ENCODE measurements at places on chromosomes 12 and 14. TPM values are rescaled to one million over a fixed set of nuclear protein-coding genes. Genes with fewer than 3 reads are reported as not detected.

The SCYL2 gene
- 37.5 TPM for total RNA-seq

The PRR4 gene
- 0.64 TPM for total RNA-seq

The EFS gene
- total RNA-seq: 7.7 TPM

The SDR9C7 gene
- not detected for total RNA-seq

The CCER1 gene
- not detected for total RNA-seq

The DHRS7 gene
- 162 TPM for total RNA-seq

The RAPGEF3 gene
- total RNA-seq: 8.2 TPM

The KLHDC2 gene
- total RNA-seq: 44.3 TPM

The DNAI7 gene
- total RNA-seq: not detected

The NEUROD4 gene
- not detected for total RNA-seq

The LRIG3 gene
- 97.8 TPM for total RNA-seq

The CD4 gene
- total RNA-seq: not detected

The SOS2 gene
- 21.7 TPM for total RNA-seq

The GSG1 gene
- not detected for total RNA-seq

The KRT79 gene
- total RNA-seq: 0.21 TPM

The MUCL1 gene
- total RNA-seq: not detected

The FAM234B gene
- total RNA-seq: 5.1 TPM

The PDE3A gene
- not detected for total RNA-seq

The C12orf76 gene
- 25.8 TPM for total RNA-seq

The FLVCR2 gene
- total RNA-seq: 1.7 TPM

The FITM1 gene
- 0.24 TPM for total RNA-seq

The DIO2 gene
- not detected for total RNA-seq

The DNAJC22 gene
- total RNA-seq: 0.72 TPM

The TMEM119 gene
- total RNA-seq: not detected

The GPR65 gene
- not detected for total RNA-seq

The ADAM21 gene
- 0.64 TPM for total RNA-seq

The ABCC9 gene
- total RNA-seq: 0.64 TPM

The P3H3 gene
- total RNA-seq: 39.3 TPM

The SELPLG gene
- not detected for total RNA-seq

The ETFBKMT gene
- 1.2 TPM for total RNA-seq

The LBHD2 gene
- total RNA-seq: not detected

The ACSM4 gene
- not detected for total RNA-seq

The TAS2R19 gene
- 1.2 TPM for total RNA-seq

The LUM gene
- 0.21 TPM for total RNA-seq

The CLEC4D gene
- total RNA-seq: not detected

The CLEC2D gene
- total RNA-seq: 4.0 TPM
